Stimulated activated CD8-positive, alpha-beta memory T cell treated with anti-CD3 and anti-CD28 coated beads, Interleukin-4, amount 100 ng/mL, for 4 hours (primary cell): ENCODE measurements at places on chromosomes 11 and 22.
A peak's percentile ranks its signal among the peaks of the same experiment; 100 is the strongest.

DNA sequence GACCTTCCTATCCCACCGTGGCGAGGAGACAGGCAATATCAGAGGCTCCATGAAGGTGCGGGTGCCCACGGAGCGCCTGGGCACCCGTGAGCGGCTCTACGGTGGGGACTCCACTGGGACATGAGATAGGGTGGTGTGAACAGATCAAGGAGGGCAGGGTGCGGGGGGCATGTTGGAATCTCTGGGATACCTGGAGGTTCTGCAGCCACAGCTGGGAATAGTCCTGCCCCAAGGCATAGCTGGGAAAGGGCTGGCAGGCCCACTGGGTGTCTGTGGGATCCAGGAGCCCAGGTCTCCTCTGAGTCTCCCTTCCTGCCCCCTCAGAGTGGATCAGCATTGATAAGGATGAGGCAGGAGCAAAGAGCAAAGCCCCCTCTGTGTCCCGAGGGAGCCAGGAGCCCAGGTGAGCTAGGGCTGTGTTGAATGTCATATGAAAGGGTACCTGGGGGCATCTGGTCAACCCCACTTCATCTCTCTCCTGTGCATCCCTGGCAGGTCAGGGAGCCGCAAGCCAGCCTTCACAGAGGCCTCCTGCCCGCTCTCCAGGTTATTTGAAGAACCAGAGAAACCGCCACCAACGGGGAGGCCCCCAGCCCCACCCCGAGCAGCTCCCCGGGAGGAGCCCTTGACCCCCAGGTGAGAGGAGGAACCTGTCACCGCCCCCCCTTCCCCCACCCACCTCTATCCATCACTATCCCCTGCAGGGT lies 8.5 kb downstream of the PHOX2A start:
- DNase-seq = no peak

- DNase-seq = no peak
Measured at GRCh38 chr11:84384731-84385130, 1098.6 kb upstream of the CCDC90B start.

- no peak for DNase-seq
Measured at GRCh38 chr11:1943576-1943975, 3.6 kb upstream of the MRPL23 start.

- no peak for DNase-seq
Measured at GRCh38 chr22:11042116-11042515, 4485.9 kb upstream of the OR11H1 start.

GRCh38 chr11:69442012-69442806 lies 39.3 kb upstream of the LINC01488 start:
- DNase-seq = no peak

DNA sequence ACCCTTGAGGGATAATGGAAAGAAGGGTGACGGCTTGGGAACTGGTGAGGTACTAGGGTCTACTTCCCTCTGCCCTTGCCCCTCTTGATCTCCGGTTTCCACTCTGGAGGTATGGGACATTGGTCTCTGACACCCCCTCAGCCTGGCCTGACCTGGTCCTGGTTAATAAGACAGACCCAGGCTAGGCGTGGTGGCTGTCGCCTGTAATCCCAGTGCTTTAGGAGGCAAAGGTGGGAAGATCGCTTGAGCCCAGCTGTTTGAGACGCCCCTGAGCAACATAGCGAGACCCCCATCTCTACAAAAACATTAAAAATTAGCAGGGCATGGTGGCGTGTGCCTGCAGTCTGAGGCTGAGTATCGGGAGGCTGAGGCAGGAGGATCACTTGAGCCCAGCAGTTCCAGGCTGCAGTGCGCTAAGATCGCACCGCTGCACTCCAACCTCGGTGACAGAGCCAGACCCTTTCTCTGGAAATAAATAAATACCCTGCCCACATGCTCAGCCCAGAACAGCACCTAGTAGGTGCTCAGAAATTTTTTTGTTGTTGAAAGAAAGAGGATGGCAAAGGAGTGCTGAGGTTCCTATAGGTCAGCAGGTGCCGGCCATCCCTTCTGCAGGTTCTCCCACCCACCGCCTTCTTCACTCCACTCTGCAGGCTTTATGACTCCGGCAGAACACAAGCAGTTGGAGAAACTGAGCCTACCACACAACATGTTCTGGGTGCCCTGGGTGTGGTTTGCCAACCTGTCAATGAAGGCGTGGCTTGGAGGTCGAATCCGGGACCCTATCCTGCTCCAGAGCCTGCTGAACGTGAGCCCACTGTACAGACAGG lies 6.3 kb downstream of the BEST1 start:
- no peak for DNase-seq

- no peak for DNase-seq
Measured at GRCh38 chr11:79045018-79045799, 395.6 kb downstream of the TENM4 start.

DNA sequence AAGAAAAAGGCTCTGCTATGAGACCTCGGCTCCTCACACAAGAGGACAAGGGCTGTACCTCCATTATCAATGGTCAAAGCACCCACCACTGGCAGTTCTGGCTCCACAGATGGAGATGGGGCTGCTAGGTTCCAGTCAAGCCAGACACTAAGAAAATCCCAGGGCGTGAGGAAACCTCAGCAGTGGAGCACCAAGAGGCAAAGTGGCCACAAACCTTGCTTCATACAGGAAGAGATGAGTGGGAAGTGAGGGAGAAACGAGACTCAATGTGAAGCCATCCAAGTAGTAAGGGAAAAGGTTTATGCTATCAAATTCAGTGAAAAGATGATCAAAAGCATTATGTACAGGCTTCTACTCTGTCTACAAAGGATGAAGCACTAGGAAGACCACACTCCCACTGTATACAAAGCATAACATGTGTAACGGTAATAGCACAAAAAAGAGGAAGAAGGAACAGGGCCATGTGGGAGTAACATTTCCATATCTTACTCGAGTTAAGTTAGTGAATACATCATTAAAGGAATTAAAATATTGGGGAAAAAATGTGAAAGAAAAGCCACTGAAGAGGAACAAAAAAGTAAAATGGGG lies 27.0 kb downstream of the POLDIP3 start:
- DNase-seq = no peak

GRCh38 chr11:128517451-128518230 lies 69.7 kb downstream of the ETS1 start:
- no peak for DNase-seq

GRCh38 chr22:39486951-39487825 lies 14.9 kb upstream of the MIEF1 start:
- DNase-seq = no peak

DNA sequence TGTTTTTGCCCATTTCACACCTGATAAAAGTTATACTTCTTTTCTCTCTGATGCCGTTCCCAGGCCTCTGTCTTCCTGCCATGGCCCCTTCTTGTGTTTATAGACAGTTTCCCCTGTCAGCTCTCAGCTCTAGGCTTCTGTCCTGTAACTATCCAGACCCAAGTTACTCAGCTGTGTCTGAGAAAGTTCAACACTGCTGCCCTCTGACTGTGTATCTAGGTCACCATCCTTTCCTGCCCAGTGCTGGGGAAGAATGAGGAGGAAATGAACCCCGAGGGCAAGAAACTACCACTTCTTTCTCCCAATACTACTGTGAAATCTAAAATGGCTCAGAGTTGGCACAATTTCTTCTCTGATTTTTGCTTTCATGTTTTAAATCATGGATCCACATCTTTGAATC lies 29.6 kb downstream of the SNX19 start:
- no peak for DNase-seq

DNA sequence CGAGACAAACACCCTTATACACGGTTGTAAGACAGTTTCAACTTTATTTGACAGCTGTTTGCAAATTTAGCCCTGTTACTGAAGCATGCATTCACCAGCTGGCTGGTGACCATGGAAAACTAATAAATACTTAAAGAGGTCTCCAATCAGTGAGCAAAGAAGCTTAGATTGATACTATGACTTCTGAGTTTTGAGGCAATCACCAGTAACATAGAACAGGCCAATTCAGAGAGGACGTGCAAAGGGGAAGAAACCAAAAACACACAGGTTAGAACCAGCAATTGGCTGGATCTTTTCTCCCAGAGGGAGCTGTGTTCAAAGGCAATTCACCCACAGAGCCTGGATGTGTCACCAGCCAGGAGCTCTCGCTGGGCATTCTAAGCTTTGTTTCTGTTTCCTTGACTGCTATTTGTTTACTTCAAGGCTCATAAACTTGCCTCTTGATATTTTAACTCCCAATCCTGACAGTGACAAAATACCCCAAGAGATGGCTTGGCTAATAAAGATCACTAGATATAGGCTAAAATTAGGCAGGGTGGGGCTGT lies 113.6 kb upstream of the MTMR2 start:
- no peak for DNase-seq

- no peak for DNase-seq
Measured at GRCh38 chr11:62774407-62774806, 3.2 kb downstream of the TAF6L start.

GRCh38 chr22:36145881-36146280 lies 14.7 kb downstream of the APOL3 start:
- no peak for DNase-seq

- DNase-seq = no peak
Measured at GRCh38 chr11:78417175-78417887, at the start of gene GAB2. Gene GAB2 (minus strand): TSS chr11:78417820. CDS start chr11:78417720, 100 bp downstream.

DNA sequence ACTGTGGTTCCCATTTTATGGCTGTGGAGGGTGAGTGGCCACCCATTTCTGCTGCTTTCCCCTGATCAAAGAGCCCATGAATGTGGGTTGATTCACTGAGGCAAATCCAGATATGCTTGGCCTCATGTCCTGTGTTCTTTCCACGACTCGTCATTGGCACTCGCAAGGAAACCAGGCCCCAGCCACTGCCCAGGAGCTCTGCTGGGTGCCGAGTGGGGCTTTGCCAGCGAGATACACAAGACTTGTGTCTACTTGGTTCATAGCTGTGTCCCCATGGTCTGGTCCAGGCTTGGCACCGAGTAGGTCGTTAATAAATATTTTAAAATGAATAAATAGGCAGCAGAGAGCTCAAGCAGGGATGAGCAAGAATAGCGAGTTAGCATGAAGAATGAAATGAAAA lies 1291.5 kb downstream of the TBC1D22A start:
- DNase-seq = no peak

- DNase-seq = no peak
Measured at GRCh38 chr22:38327805-38328204, 10.6 kb upstream of the CSNK1E start.

DNA sequence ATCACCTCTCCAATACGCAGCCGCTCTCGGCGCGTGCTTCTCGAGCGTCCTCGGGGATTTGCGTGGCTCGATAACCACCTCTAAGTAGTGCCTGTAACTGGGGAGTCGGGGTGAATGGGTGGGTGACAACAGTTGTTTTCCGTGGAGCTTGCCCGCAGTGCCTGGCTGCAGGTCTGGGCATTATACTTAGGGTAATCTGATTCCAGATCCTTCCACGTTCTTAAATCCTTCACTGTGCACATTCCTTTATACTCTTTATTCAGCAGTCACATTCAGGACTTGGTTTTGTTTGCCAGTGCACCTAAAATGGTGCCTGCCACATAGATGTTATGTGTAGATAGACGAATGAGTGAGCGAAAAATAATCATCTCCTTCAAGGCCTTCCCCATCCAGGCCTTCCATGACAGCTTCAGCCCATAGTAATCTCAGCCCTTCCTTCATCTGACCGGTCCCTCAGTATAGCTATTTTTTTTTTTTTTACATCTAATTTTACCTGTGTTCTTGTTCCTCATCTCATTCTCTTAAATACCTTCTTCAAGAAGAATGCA lies 602 bp downstream of the NAT10 start:
- peak; percentile 9 for DNase-seq

DNA sequence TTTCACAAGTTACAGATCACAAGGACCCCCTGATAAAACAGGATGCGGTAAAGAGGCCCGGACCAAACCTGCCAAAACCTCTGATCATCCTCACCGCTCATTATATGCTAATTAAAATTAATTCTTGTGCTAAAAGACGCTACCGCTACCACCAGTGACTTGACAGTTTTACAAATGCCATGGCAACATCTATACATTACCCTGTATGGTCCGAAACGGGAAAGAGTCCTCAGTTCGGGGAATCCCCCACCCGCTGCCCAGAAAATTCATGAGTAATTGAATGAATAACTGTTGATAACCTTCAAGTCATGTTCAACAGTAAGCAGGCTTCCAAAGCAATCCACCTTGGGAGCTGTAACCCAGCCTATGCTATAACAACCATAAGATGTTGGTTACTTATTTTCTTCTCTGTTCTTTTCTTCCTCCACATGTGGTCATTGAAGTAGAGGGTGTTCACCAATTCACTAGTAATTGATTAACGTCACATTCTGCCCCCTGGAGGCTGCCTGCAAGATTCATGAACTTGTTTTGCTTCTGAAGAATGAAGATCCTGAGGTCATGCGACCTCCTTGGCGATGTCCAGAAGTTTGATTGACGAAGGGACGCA lies 20.6 kb downstream of the APOBEC3H start:
- DNase-seq = peak; percentile 69

GRCh38 chr11:34501949-34502348 lies 11.6 kb downstream of the ELF5 start:
- DNase-seq = no peak

GRCh38 chr11:42482822-42483221 lies 829.0 kb upstream of the API5 start:
- no peak for DNase-seq

DNA sequence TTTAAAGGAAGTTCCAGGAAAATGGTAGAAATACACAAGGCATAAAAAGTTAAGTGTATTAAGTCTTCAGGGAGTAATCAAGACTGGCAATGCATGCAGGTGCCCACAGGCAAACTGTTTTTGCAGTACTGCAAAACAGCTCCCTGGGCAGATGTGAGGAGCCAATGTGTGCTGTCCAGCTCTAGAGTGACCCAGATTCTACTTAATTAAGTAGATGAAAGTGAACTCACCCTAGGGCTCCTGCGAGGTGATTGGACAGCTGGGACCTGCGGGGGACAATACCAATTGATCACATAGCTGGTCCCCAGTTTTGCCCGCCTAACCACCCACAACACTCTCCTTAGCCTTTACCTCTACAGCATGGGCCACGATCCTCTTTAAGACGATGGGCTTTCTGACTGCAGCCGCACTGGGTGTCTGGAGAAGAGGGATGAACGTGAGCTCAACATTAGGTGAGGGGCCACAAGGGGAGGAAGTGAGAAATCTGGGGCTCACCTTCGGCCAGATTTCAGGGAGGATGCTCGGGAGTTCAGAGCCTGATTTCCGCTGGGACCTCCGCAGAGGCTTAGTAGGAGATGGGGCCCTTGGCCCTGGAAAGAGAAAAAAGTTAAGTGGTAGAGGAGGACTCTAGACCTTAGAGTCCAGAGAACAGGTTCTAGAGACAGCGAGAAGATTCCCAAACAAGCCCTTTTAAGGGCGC lies 556 bp downstream of the CDCA5 start:
- DNase-seq = no peak

GRCh38 chr11:119424276-119424675 lies 1.3 kb upstream of the THY1 start:
- no peak for DNase-seq

GRCh38 chr11:113249786-113250185 lies 64.6 kb upstream of the TTC12 start:
- DNase-seq = no peak
